Activated gamma-delta T cell treated with anti-CD3 and anti-CD28 coated beads, Interleukin-2, amount 50 U/mL, for 16 hours (primary cell): ENCODE measurements at places on chromosomes 4 and X.

- no peak for DNase-seq
These were observed 61.0 kb downstream of the ANXA3 start for GRCh38 chr4:78612398-78613178.

DNA sequence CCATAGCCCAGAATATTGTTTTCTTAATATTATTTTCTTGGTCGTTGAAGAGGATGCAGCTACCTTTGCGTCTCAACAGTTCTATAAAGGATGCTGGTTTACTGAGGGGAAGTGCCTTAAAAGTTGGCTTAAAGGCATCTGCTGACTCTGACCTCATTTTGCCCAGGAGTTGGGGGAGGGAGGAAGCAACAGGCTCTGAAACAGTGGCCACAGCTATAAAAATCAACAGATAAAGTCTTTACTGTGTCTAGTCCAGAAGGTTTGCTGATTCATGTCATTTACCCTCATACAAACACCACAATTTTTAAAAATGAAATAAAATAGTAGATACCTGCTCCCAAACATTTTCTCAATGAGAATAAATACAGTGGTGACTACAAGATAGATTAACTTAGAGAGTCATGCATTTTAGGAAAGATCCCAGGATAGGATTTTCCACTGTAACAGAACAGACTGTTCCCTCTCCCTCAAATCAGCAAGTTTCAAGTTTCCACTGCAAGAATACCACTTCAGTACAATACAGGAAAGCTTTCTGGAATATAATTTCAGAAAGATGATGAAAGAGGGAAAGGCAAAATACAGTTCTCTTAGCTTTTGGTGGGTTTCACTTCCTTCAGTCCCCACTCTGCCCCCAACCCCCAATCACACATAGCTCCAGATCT lies 1.9 kb downstream of the PHKA1 start:
- no peak for DNase-seq

DNA sequence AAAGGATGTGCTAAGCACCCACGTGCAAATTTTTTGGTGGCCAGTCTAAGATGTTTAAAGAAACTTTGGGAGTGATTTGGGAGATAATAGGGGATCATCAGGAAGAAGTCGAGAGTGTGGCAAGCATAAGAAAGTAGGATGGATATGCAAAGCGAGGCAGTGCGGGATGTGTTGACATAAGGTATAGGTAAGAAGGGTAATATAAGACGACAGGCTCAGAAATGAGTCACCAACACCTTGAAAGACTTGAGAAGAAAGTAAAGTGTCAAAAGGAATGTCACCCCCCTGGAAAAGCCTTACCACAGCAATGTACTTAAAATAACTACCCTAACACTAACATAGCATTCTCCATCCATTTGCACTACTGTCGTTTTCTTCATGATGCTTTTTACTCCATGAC lies 69.8 kb upstream of the BMP2K start:
- DNase-seq: no peak

- no peak for DNase-seq
These were observed 36.0 kb downstream of the DLG3 start for GRCh38 chrX:70480660-70481018.

GRCh38 chr4:93018243-93018642 lies 714.5 kb downstream of the GRID2 start:
- no peak for DNase-seq

- no peak for DNase-seq
These were observed 71.6 kb downstream of the FAM53A start for GRCh38 chr4:1612278-1613098.

DNA sequence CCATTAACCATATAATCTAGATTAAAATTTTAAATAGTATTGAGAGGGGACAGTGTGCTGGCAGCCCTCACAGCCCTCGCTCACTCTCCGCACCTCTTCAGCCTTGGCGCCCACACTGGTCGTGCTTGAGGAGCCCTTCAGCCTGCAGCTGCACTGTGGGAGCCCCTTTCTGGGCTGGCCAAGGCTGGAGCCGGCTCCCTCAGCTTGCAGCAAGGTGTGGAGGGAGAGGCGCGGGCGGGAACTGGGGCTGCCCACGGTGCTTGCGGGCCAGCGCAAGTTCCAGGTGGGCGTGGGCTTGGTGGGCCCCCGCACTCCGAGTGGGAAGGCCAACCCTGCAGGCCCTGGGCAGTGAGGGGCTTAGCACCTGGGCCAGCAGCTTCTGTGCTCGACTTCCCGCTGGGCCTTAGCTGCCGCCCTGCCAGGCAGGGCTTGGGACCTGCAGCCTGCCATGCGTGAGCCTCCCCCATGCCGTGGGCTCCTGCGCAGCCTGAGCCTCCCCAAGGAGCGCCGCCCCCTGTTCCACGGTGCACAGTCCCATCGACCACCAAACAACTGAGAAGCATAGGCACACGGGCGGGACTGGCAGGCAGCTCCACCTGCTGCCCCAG lies 32.8 kb upstream of the CFAP299 start:
- DNase-seq: no peak

DNA sequence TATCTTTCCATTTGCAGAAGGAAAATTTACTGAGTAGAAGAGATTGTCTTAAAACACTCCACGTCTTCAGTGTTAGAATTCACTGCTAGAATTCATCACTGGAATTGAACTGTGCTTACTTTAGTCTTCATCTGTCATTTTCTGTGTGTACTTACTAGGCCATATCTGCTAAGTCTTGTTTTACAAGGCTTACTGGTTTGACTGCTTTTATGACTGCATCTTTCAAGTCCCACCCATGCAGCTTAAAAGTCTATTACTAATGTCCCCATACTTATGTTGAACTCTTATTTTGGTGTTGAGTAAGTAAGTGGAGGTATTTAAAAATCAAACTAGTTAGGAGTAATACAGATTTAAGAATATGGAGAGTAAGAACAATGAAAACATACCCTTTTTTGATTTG lies 14.6 kb downstream of the CLCN3 start:
- DNase-seq: no peak

- DNase-seq: peak; percentile 61
These were observed 63.6 kb downstream of the SPINK2 start for GRCh38 chr4:56757821-56758411.

DNA sequence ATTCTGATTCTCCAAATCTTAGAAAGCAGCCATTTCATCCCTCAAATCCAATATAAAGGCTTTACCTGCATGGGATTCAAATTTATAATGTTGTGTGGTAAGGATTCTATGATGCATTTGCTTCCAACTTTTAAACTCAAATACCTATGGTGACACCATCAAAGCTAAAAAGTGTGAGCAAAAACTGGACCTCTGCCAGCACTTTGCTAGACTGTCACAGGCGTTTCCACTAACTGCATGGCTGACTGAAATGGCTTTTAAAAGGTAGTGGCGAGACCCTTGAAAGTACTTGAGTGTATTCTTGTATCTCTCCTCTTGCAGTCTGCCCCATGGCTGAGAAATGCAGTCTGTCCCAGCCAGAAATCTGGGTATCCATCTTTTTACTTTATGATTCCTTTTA lies 169.4 kb downstream of the AMELX start:
- no peak for DNase-seq

DNA sequence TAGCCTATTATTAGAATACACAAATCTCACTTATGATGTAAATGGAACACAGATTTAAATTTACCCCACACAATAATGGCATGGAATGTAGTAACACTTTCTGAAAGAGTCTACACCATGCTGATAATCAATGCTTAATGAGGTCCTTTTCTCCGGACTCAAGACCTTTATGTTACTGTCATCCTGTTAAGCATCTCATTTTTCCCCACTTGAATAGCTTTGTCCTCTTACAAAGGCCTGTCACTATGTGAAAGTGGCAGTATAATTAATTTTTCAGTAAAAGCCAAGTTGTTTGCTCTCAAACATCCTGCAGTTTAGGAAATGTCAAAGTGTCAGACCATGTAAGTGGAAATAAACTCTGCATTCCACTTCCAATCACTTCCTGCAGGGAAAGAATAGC lies 96.4 kb downstream of the GPC3 start:
- DNase-seq: no peak

GRCh38 chr4:28702571-28702970 lies 1841.9 kb downstream of the STIM2 start:
- no peak for DNase-seq

GRCh38 chr4:139556071-139556723 lies at the start of gene SETD7:
Gene SETD7, minus strand, starts transcription at chr4:139556219. Its CDS starts 82 bp downstream, at chr4:139556137.
- no peak for DNase-seq

DNA sequence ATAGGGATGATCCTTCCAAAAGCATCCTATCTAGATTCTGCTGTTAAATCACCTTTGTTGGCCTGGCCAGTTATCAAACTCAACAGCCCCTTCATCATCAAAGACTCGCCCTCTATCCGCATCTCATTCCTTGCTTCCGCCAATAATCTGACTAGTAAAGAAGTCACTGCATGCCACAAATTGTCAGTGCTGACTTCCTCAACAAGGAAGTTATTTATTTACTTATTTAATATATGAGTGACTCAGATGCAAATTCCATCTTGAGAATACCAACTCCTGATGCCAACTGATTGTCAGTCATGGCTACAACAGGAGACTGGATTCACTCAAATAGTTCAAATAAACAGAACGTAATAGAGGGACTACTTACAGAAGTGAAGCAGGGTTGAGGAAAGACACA lies 283.8 kb downstream of the TRIML1 start:
- DNase-seq: no peak

DNA sequence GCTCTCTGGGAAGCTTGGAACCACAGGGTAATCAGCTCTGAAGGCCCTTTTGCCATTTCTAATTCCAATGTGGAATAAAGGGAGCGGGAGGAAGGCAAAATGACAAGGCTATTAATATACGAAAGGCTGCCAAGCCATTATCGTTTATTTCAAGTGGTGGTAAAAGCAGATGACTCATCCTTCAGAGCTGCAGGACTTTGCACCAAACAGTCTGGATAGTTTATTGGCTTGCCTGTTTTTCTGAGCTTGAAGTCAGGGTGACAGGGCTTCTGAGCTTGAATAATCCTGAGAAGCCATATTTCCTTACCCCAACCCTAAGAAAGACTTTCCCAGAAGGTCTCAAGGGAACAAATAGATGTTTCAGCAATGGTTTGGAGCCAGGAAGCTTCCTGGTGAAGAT lies 7.7 kb upstream of the GABRE start:
- no peak for DNase-seq

DNA sequence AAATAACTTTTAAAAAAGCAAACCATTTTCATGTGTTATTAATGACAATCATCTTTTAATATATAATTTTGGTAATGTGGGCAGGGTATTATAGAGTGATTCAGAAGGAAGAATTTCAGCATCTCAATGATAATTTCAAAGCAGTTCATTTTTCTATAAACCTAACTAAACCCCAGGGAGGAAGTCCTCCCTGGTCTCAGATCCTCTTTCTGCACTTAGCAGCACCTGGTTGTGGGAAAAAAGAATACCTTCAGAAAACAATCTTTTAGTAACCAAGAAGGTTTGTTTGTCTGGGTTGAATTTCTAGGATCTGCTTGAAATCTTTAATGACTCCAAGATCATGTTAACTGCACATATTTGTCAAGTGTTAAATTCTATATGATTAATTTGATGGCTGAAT lies 29.9 kb downstream of the DKK2 start:
- no peak for DNase-seq

- no peak for DNase-seq
These were observed 455.5 kb upstream of the FAM241A start for GRCh38 chr4:111689731-111690130.

- DNase-seq: no peak
These were observed 17.8 kb upstream of the TBC1D19 start for GRCh38 chr4:26566133-26566532.
